Glutamatergic neuron (in vitro differentiated cells): ENCODE measurements at places on chromosomes 12 and 14. TPM values are rescaled to one million over a fixed set of nuclear protein-coding genes. Genes with fewer than 3 reads are reported as not detected.

PLEKHD1 gene
- total RNA-seq: 1.3 TPM

DNA sequence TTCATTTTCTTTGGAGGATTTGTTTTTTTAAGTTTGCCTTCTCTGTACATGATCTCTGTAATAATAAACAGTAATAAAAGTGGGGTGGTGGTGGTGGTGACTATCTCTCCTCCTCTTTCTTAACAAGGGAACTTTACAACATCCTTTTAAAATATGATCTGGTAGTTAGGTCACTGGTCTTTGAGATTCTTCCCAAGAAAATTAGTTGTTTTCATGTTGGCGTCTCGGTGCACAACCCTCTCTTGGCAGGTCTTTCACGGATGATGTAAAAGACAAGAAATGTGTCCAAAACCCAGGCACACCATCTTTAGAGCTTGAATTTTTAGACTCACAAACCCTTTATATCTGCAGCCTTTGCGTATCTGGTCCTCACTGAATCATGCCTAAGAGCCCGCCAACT, 488.5 kb upstream of the TBX3 start:
- H3K36me3 ChIP-seq: no peaks in the 10 kb centered on the region
- H3K27me3 ChIP-seq: no peaks in the 10 kb centered on the region
- no peak for DNase-seq
- H3K4me3 ChIP-seq: no peak overlapping the region
- no peaks in the 10 kb centered on the region for H3K4me1 ChIP-seq

FGFR1OP2 gene
- 22.1 TPM for total RNA-seq

GRCh38 chr14:50826681-50827080, 4.3 kb downstream of the NIN start:
- no peak for DNase-seq
- H3K36me3 ChIP-seq: no peaks in the 10 kb centered on the region
- peaks cover 58% of the 10 kb centered on the region for H3K4me1 ChIP-seq
- peaks cover 11% of the 10 kb centered on the region for H3K27me3 ChIP-seq

PZP gene
- total RNA-seq: not detected

DNA sequence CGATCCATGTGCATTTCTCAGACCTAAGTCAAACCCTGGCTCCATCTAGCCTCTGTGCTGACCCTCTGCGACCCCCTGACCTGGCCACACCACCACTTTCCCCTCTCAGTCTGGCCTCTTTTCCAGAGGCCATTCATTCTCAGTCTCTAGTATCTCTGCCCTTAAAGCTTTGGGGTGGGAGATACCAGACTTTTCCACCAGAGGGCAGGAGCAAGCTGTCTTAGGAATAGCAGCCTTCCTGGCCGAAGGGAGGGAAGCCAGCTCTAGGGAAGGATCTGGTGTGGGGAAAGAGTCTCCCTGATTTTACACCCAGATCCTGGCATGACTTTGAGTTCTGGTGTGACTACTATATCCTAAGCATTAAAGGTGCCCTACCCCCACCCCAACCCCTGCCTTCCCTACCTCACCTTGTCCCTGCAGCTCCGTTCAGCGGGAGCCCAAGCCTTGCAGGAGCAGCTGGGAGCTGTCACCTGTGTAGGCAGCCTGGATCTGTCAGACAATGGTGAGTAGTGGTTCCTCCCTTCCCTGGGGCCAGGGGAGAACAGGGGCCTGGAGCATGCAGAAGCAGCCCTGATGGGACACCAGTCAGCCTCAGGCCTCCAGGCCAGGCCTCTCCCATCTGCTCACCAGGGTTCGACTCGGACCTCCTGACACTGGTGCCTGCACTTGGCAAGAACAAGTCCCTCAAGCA, 6.6 kb downstream of the CARMIL3 start:
- peak overlapping the region; percentile 42 for H3K4me3 ChIP-seq
- peak overlapping the region; percentile 79 for H3K27ac ChIP-seq
- peaks cover 21% of the 10 kb centered on the region for H3K27me3 ChIP-seq
- DNase-seq: peak; percentile 89
- H3K36me3 ChIP-seq: no peaks in the 10 kb centered on the region

SDS gene
- total RNA-seq: not detected

- no peak for DNase-seq
- no peaks in the 10 kb centered on the region for H3K27me3 ChIP-seq
These were observed 101.9 kb downstream of the GAS2L3 start for GRCh38 chr12:100675432-100675831.

WIF1 gene
- total RNA-seq: not detected
